ENCODE measurements at places on chromosomes 3 and 15. TPM values are rescaled to one million over a fixed set of nuclear protein-coding genes. Genes with fewer than 3 reads are reported as not detected.

- DNase-seq = no peak
Measured at GRCh38 chr3:193452338-193452737, 73.8 kb upstream of the ATP13A5 start.

Gene WDR93
- not detected for total RNA-seq

Gene AMIGO3
- not detected for total RNA-seq

GRCh38 chr3:12342151-12342550 lies 53.3 kb downstream of the PPARG start:
- no peak for DNase-seq

GRCh38 chr3:192422997-192423342 lies 304.4 kb downstream of the FGF12 start:
- no peak for DNase-seq

All from sciatic nerve (tissue), 2 donors.